ENCODE measurements at places on chromosomes 16 and 17.

DNA sequence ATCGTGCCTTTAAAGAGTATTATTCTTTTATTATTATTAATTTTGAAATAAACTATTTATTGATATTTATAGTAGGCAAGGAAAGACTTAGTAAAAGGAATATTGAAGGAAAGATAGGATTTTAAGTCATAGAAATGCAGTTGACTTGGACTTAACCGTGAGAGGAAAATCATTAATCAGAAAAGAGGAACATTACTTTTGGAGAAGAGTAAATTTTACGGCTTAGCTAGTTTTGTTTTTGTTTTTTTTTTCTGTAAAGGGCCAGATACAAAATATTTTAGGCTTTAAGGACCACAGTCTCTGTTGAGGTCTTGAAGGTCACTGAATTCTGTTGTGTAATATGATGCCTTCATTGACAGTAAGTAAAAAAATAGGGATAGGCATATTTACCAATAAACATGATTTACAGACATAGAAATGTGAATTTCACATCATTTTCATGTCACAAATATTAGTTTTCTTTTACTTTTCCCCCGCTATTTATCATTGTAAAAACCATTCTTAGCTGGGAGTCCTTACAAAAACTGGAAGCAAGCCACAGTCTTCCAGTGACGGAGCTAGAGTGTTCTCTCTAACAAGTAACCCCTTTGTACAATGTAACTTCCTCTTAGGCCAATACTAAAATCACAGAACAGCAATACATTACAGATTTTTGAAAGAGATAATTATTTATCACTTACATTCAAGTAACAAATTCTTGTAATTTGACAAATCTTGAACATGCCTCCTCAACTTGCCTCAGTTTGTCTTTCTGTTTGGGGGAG lies 2.3 kb upstream of the KCNJ16 start:
- no peak for DNase-seq

DNA sequence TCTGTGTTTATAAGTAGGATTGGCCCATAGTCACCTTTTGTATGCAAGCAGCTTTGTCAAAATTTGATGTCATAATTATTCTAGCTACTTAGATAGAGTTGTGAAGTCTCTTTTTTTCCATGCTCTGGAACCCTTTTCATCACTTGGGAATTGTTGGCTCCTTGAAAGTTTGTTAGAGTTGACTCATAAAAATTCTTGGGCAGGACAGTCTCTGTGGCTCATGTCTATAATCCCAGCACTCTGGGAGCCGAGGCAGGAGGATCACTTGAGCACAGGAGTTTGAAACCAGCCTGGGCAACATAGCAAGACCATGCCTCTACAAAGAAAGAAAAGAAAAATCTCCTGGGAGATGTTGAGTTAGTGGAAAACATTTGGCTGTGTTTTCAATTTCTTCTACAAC lies 45.7 kb upstream of the MRC2 start:
- no peak for DNase-seq

DNA sequence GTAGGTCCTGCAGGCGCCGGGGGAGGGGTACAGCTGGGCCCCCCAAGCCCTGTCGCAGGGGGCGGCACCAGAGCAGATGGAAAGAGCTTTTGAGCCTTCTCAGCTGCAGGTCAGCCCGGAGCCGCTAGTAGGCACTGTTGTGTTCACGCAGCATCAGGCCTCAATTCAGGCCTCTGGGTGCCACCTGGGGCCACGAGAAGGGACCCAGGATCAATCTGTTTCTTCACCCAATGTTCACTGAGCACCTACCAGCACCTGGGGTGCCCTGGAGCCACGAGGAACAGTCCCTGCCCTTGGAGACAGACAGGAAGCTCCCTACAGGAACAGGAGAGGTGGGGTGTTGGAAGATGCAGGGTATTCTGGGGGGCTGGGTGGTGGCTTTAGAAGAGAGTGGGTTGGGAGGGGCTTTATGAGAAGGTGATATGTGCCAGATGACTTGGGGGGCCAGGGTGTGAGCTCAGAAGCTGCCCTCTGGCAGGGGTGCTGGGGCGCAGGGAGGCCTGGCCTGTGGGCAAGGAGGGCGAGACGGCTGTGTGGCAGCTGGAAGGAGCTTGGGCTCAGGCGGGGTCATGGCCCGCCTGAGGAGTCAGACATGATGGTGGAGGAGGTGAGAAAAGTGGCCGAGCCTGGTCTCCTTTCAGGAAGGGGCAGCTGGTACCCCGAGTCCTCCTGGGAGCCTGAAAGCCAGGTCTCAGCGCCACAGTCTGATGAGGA lies 121.9 kb upstream of the GSE1 start:
- DNase-seq: peak; percentile 48

DNA sequence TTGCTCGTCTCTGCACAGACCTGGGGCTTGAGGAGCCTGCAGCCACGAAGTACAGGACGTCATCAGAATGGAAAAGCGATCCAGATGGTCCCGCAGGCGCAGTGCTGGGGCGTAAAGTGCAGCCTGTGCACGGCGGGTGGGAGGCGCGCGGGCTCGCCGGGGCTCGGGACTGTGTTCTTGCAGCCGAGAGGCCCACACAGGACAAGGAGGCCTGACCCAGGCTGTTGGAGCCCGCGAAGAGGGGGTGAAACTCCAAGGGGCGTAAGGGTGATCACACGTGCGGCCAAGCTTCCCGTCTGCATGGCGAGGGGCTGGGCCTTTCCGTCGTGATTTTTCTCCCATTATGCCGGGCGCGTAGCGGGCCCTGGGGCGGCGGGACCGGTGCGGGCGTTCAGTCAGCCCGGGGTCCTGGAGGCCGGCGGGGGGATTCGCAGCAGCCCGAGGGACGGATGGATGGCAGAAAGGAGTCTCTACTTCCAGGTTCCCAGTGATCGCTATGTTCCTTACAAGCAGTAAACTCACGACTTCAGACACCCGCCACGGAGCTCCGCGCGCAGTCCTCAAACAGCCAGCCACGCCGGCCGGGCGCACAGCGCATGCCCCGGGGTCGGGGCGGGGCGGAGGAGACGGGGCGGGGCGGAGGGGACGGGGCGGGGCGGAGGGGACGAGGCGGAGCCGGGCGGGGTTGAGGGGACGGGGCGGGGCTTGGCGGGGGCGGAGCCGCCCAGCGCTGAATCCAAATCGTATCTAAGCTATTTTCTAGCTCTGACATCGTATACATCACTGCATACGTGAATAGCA lies 141.0 kb upstream of the KCNJ18 start:
- DNase-seq: peak; percentile 77

- no peak for DNase-seq
These were observed 36.2 kb downstream of the KSR1 start for GRCh38 chr17:27492470-27492869.

GRCh38 chr16:1614456-1615102 lies 2.4 kb downstream of the CRAMP1 start:
- DNase-seq: peak; percentile 12

DNA sequence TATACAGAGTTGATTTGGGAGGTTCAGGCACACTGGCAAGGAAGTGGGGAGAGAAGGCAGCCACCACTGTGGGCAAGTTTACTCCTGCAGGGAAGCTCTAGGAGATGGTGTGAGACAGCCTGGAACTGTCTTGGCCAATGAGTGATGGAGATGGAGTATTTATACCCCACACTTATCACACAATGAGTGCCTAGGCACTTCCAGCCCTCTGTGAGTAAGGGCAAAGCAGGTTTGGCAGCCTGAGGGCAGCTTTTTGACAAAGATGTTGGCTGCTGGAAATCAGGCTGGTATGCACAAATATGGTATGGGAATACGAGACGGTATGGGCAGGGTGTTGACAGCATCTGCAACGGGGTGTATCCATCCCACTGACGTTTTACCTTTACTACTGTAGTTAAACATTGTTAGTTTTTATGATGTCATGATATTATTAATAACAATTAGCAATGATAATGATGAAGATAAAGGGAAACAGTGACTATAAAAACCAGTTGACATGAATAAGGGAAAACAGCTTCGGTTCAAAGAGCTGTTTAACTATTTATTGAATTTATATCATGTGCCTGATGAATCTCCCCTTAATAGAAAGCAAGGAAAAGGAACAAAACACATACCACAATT lies 149.9 kb downstream of the CDK5R1 start:
- DNase-seq: no peak

DNA sequence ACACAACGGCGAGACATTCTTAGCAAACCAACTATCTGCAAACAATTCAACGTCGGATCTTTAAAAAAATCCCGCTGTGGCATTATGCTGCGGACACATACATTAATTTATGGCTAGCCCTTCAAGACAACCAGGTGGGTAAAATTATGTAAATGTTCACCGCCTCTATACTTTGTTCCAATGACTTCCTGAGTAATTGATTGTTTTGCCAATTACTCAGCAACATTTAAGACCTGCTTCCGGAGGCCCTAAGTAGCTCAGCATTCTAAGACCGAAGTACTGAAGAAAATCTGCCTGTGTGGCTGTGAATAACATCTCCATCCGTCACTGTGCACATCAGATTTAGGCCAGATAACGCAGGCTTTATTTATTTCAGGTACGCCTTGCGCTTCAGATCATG lies 23.3 kb downstream of the QPRT start:
- DNase-seq: no peak

GRCh38 chr16:853306-853705 lies 52.8 kb upstream of the GNG13 start:
- no peak for DNase-seq

GRCh38 chr17:79125503-79125902 lies 50.9 kb downstream of the ENGASE start:
- DNase-seq: no peak

Data from stimulated activated CD4-positive, alpha-beta T cell treated with anti-CD3 and anti-CD28 coated beads, Interleukin-4, amount 100 ng/mL, for 24 hours (primary cell).